ENCODE measurements at places on chromosomes 4 and X. TPM values are rescaled to one million over a fixed set of nuclear protein-coding genes. Genes with fewer than 3 reads are reported as not detected.

The GPAT3 gene
- 5.7 TPM for total RNA-seq

The RWDD4 gene
- total RNA-seq, result 8.4 TPM

The UGT2B7 gene
- 248 TPM for total RNA-seq

The IRF2 gene
- 27.9 TPM for total RNA-seq

GRCh38 chrX:1336948-1337779, 579 bp downstream of the IL3RA start:
- DNase-seq, result no peak

GRCh38 chr4:113179996-113180395, 130.5 kb downstream of the ANK2 start:
- no peak for DNase-seq

- DNase-seq, result no peak
These were observed 931 bp downstream of the DDX60 start for GRCh38 chr4:168317621-168318020.

- DNase-seq, result no peak
These were observed 425.7 kb downstream of the GPAT3 start for GRCh38 chr4:83961575-83961974.

- DNase-seq, result peak; percentile 51
These were observed 5.7 kb downstream of the PSAPL1 start for GRCh38 chr4:7429069-7429416.

DNA sequence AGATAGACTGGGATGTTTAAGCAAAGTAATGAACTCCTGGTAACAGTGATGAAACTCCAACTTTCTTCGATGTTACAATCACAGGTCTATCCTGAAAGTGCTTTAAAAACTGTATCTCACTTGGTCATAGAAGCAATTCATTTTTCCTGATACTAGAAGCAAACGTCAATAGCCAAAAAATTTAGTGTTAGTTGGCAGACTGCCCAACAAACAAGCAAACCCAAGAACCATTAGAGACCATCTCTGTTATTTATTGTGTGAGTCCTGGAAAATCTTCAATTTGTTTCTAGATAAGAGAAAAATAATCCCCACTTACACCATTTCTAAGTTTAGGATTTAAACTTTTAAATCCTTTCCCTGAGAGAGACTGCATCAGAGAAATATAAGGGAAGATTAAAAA, 553.9 kb downstream of the INPP4B start:
- DNase-seq, result no peak

DNA sequence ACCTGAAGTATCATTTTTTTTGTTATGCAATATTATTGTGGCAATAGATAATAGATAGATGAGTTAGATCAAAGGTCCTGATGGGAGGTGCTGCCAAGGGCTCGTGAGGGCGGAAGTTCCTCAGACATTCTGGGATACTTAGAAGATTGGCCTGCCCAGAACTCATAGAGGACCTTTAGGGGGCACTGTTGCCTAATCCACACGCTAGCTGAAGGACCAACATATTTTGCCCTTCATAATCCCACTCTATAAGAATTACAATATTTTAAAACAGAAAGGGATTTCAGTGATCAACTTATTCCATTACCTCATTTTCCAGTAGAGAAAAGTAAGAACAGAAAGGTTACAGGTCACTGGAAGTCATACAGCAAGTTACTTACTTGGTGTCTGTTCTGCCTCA, 22.9 kb upstream of the COX7B2 start:
- no peak for DNase-seq
